ENCODE measurements at places on chromosomes 2 and 18.

DNA sequence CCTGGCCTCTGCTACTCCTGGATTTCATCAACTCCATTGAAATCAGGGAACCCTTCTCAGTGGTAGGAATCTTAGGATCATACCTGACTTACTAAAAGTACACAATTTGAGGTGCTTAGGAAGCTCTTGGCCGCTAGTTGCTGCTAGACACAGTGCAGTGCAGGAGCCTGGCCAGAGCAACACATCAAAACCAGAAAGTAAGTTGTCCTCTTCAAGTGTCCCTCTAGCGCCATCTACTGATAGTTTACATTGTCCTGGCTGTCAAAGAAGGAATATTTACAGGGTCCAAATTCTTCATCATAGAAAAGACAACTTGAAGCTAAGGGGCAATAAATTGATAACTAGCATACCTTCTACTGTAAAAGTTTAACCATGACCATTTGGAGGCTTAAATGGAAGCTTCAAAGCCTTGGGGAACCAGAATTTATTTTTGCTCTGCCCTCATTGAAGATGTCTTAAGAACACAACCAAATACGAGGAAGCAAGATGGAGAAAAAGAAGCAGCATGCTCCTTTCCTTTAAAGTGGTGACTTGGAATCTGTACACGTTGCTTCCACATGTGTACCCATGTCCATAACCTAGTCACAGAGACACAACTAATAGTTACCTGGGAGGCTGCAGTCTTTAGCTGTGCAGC, 889.1 kb upstream of the GCFC2 start:
- DNase-seq, result peak; percentile 64

DNA sequence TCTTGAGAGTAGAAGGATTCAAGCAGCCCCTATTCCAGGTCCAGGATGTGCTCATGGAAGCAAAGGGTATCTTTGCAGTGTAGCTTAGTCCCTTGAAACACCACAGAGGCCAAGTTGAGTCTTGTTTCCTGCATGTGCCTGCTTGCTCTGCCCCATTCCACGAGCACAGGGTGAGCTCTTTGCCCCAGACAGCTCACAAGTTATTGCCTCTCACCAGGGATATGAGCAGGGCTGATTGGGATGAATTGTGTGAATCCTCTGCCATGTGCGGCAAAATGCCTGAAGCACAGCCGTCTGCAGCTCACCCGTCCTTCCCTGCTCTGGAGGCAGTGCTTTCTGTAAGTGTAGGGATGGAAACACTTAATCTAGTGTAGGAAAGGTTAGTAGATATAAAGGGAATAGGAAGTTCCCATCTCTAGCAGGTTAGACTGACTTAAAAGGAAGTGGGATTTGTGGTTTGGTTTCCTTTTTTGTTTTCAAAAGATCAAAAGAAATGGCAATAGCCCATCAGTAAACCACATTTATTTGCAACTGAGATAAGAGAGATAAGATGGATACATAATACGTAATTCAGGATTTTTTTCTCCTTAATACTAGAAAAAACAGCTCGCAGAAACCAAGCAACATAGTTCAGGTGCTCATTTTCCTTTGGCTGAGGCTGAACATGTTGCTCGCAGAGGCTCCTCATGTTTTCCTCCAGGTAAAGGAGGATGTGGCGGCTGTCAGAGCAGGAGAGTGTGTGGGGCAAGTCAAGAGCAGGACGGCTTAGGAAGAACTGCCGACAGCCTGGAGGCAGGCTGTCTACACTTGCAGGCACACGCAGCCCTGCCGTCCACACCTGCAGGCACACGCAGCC, 41.4 kb downstream of the TMEM182 start:
- DNase-seq, result no peak

- DNase-seq, result no peak
Observed at GRCh38 chr2:80293039-80293438, 11.5 kb downstream of the LRRTM1 start.

DNA sequence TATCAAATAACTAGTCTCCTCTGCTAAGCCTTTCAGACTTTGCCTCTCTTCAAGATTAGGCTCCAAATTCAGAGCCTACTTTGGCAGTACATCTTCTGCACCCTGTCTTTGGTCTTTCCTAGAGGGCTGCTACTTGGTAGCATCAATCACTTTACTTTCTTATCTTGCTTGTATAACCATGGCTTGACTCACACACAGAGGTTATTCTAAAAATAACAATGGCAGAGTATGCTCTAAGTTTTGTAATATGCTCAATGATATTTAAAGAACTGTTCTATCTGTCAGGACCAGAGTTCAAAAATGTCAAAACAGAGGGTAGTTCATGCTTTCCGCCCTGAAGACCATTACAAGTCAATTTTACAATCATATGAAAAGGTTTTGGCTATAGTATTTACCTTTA, 27.7 kb downstream of the THOC1 start:
- DNase-seq, result no peak

GRCh38 chr2:189783451-189783926, 650 bp downstream of the ORMDL1 start:
- DNase-seq, result no peak

GRCh38 chr18:34794348-34794747, 84.2 kb downstream of the DTNA start:
- no peak for DNase-seq

GRCh38 chr2:218701806-218702205, 8.8 kb upstream of the TTLL4 start:
- DNase-seq, result no peak

GRCh38 chr2:120898961-120899750, 163.5 kb downstream of the GLI2 start:
- no peak for DNase-seq
